ENCODE measurements at places on chromosomes 5 and 9.
A peak's percentile ranks its signal among the peaks of the same experiment; 100 is the strongest.

GRCh38 chr9:14693251-14693861 lies at the start of gene ZDHHC21:
TSS of gene ZDHHC21 (minus strand) at chr9:14693432. CDS start at chr9:14674340, 19,092 bp downstream.
- peak; percentile 46 for DNase-seq

- DNase-seq, result no peak
Observed at GRCh38 chr5:68822796-68823195, 271.0 kb upstream of the SLC30A5 start.

GRCh38 chr5:66867618-66868322 lies 271.6 kb downstream of the MAST4 start:
- peak; percentile 98 for DNase-seq

DNA sequence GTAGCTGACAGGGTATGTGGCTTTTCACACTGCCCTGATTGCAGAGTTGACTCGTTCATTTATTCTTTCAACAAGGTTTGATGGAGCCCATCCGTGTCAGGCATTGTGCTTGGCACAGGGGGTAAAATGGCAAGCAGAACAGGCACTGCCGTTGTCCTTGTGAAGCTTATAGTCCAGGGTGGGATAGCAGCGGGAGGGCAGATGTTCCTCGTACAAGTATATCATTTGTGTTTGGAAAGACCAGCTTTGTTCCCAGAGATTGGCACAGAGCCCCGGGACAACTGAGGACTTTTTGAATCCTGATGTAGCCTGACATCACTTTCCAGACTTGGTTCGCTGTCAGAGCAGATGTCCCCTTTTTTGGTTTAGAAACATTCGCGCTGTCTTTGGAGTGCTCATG lies 50.9 kb downstream of the MVB12B start:
- no peak for DNase-seq

DNA sequence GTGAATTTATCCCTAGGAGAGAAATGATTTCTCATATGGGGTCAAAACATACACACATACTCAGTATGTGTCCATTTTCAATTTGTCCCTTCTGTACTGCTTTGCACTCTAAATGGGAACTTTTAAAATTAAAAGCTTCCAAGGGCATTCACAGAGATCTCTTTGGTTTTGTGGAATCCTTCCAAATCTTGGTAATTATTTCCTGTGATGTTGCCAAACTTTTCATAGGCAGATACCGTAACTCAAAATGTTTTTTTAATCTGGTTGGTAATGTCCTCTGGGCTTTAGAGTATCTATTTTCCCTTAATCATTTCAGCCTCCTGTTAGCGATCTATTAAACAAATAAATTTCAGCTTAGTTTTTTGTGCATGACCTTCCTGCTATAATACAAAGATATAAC lies 282.4 kb downstream of the ARHGEF28 start:
- no peak for DNase-seq

- no peak for DNase-seq
Observed at GRCh38 chr9:12441506-12441905, 251.7 kb upstream of the TYRP1 start.
